ENCODE measurements at places on chromosomes 11 and 22.

DNA sequence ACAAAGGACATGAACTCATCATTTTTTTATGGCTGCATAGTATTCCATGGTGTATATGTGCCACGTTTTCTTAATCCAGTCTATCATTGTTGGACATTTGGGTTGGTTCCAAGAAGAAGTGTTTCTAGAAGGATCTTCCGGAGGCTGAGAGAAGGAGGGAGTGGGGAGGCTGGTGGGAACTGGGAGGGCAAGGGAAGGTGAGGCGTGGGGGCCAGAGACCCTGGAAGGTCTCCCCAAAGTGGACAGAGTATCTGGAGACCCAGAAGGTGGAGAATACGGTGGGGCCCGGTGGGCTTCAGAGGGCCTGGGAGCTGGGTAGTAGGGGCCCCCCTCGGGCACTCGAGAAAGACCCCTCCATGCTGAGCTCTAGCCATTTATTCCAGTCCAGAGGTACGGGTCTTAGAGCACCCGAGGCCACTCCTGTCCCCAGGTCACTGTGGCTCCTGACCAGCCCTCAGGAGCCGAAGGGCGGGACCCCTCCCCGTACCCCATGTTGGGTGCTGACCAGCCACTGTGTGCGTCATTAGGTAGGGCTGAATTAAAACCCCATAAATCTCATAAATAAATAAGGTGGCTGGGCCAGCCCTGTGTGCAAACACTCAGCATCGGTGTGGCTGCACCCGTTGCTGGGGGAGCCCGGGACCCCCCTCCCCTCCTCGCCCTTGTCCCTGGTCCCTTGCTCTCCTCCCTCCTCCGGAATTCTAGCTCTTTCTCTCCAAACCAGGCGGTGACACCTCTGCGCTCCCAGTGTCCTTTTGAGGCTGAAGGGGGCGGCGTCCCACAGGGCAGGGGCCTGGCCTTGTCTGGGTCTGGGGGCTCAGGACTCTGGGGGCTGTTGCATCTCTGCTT lies 38.8 kb upstream of the MUC5AC start:
- DNase-seq, result no peak

DNA sequence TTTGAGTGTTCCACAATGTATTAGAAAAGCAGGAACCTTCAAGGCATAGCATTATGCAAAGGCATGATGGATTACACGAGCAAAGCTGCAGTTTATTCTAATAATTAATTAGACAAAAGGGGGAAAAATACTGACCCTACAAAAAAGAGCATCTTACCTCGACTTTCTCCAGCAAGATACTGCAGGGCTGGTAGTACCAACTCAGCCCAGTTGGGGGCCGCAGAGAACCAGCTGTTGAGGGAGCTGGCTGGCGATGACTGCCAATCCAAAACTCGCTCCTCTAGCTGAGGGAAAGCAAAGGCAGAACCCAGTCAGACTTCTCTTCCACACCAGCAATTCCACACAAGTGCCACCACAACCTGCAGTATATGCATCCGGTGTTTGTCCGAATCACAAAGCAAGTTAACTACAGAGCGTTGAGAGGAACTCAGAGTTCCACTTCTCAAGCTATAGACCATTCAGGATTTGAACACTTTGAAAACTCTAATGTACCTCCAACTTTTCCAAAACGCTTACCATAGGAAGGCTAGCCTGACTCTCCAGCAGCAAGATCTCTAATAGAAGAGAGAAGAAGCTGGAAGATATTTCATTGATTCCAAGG lies 13.7 kb downstream of the NFRKB start:
- DNase-seq, result peak; percentile 42

DNA sequence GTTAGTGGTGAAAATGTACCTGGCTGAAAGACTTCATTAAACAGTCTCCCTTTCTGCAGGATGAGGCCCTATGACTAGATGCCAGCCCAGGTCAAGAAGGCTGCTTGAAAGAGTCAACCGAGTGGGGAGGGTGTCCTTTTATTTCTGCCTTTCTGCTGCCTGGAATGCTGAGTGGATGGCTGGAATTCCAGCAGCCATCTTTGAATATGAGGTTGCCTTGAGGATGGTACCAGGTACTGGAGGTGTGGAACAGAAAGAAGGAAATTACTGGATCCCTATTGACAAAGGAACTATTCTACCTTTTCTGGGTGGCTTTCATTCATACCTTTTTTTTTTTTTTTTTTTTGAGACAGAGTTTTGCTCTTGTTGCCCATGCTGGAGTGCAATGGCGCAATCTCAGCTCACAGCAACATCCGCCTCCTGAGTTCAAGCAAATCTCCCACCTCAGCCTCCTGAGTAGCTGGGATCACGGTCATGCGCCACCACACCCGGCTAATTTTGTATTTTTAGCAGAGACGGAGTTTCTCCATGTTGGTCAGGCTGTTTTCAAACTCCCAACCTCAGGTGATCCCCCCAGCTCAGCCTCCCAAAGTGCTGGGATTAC lies 107.3 kb downstream of the RPS6KA4 start:
- DNase-seq, result no peak

GRCh38 chr11:126725521-126725920 lies 275.0 kb downstream of the KIRREL3 start:
- DNase-seq, result no peak

DNA sequence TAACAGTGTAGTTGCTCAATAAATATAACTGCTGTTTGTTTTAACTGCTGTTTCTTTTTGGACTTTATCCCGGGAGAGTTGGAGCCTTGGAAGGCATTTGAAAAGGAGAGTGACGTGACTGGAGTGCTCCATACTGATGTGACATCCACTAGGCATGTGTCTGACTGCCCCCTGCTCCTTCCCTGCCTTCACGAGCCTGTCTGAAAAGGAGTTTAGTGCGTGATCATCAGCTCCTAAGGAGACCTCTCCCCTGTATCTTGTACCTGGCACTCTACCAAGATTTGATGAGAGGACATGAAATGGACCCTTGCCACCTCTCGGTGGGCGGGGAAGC lies 22.9 kb downstream of the ZBTB16 start:
- DNase-seq, result peak; percentile 73

DNA sequence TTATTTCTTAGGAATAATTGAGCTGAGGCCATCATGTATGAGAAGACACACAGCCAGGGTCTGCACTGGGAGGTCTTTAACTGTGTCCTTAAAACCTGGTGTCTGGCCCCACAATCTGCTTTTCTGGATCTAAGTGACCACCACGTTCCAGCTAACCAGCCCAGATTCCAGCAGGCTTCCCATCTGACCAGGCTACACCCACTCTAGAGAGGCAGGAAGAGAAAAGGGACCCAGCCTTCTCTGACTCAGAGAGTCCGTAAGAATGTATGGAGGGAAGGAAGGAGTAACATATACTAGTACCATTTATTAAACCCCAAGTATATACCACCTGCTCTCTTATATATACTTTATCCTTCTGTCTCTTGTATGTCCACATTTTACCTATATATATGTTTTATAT lies 80.1 kb downstream of the LDLRAD3 start:
- peak; percentile 53 for DNase-seq

DNA sequence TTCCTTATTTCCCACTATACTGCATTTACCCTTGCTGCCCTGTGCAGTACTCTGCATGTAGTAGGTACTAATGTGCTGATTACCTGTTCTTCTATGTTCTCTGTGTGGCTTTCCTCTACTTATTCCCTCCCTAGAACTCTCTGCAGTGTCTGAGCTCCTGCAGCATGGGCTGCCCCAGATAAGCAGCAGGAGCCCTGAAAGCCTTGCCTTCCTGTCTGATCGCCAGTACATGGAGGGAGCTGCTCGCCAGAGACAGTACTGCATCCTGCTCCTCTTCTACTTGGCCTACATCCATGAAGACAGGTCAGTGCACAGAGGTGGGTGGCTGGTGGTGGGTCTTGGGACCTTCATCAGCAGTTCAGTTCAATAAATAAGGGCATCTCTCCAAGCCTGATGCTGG lies 42.2 kb upstream of the CCDC134 start:
- no peak for DNase-seq

- DNase-seq, result no peak
Observed at GRCh38 chr22:48886604-48887393, 940.9 kb downstream of the BRD1 start.

- DNase-seq, result peak; percentile 81
Observed at GRCh38 chr22:29784451-29785361, 17.5 kb downstream of the UQCR10 start.

- no peak for DNase-seq
Observed at GRCh38 chr11:18361154-18361553, 33.2 kb upstream of the LDHA start.

DNA sequence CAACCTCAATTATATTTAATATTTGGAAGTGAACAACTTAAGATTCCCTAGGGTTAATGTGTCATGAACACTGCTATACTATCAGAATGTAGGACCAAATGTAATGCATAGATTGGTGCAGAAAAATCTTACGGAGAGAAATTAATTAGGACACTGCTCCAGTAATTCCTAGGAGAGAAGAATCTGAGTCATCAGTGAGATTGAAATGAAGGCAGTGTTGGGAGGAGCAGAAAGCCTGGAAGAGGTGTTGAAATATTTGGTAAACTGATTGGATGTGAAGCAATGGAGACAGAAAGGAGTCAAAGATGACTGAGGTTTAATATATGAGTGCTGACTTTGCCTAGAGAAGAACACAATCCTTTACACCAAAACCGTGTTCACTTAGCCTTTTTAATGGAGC lies 836.0 kb downstream of the FAM181B start:
- no peak for DNase-seq

DNA sequence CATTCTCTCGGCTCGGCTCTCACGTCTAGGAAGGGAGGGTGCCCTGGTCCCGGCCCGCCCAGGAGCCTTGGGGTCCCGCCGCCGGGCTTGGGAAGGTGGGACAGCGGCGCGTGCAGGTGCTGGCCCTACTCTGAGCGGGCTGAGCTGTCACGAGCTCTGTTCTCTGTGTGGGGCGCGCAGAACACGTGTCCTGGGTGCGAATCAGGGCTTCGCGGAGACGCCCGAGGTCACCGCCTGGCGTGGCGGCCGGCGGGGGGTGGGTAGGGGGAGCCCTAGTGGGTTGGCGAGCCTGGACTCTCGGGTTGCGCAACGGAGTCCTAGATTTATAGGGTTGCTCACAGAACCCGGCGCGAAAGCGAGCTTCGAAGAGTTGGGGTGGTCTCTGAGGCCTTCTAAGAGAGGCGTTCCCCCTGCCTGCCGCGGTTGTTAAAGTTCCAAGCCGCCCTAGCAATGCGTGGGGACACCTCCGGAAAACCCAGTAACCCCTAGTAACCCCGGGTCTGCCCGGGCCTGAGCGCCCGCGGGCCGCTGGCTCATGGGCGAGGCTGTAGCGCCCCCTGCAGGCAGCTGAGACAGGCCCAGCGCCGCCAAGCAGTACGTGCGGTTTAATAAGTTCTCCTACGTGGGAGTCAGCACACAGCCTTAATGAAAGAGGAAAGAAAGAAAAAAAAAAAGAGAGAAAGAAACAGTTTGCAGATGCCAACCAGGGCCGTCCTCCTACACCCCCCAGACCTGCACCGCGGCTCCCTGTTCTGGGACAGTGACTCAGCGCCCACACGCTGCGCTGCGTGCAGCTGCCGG lies 2.7 kb downstream of the ADM start:
- DNase-seq, result peak; percentile 95

DNA sequence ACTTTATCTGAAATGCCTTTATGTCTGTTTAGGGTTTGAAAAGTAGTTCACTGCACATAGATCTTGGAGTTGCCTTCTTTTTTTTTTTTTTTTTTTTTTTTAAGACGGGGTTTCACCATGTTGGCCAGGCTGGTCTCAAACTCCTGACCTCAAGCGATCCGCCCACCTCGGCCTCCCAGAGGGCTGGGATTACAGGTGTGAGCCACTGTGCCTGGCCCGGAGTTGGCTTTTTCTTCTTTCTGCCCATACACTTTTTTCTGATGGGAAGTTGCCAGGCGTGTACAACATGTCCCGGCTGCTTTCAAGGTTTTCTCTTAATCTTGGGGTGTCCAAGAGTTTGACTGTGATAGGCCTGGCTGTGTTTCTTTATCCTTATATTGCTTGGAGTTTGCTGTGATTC lies 12.9 kb upstream of the GNB1L start:
- no peak for DNase-seq

- DNase-seq, result peak; percentile 84
Observed at GRCh38 chr11:119352857-119353260, 6.4 kb upstream of the MFRP start.

DNA sequence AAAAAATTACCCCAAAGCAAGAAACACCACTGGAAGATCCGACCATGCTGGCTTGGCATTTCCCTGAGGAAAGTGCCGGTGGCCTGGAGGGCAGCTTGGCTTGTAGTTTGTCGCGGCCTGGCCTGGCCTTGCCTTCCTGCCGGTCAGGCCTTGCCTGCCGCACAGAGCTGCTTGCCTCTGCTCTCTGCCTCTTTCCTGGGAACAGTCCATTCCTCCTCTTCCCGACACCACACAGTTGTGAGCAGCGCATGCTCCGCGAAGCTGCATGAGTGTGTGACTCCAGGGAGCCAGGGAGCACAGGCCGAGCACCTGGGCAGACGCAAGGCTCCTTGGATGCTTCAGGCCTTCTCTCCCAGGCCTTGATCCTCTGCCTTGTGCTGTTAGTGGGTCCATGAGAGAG lies 19.8 kb downstream of the CTTN start:
- DNase-seq, result no peak

DNA sequence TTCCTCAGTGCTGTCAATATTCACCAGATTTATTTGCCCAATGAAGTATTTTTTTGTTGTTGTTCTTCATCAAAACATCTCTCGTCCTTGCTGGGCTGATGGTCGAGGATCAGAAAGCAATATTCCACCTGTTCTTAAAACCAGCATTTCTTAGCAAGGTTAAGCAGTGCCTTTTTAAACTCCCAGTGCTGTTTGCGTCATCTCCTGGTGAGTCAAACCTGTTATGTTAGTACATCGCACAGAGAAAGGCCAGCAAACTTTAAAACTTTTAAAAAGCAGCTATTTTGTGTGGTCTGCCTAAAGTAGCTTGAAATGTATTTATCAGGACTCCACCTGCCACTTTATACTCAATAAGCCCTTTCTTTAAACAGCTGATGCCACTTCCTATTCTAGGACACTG lies 802.0 kb downstream of the KCNA4 start:
- peak; percentile 53 for DNase-seq

- DNase-seq, result no peak
Observed at GRCh38 chr11:17579451-17579850, 32.4 kb downstream of the OTOG start.

GRCh38 chr22:30354644-30355043 lies 2.0 kb downstream of the SF3A1 start:
- no peak for DNase-seq

- no peak for DNase-seq
Observed at GRCh38 chr11:72012091-72012630, 13.5 kb downstream of the IL18BP start.

Measured in cardiac fibroblast (primary cell).